ENCODE measurements at places on chromosomes 2 and 18. TPM values are rescaled to one million over a fixed set of nuclear protein-coding genes. Genes with fewer than 3 reads are reported as not detected.

Gene CDH19
- not detected for total RNA-seq

Gene ST6GAL2
- not detected for total RNA-seq

Gene L3MBTL4
- 0.37 TPM for total RNA-seq

Gene RIT2
- total RNA-seq, result not detected

Gene MEP1B
- total RNA-seq, result not detected
